ENCODE measurements at places on chromosomes 12 and 14. TPM values are rescaled to one million over a fixed set of nuclear protein-coding genes. Genes with fewer than 3 reads are reported as not detected.

IAPP gene
- total RNA-seq = not detected

AQP5 gene
- not detected for total RNA-seq

ANO4 gene
- not detected for total RNA-seq

PLEKHD1 gene
- 0.12 TPM for total RNA-seq

BDKRB2 gene
- total RNA-seq = not detected

DTX1 gene
- 0.66 TPM for total RNA-seq

KRT81 gene
- not detected for total RNA-seq

BATF gene
- total RNA-seq = 149 TPM

SPTSSA gene
- total RNA-seq = 12.0 TPM

P2RX2 gene
- not detected for total RNA-seq

NOS1 gene
- not detected for total RNA-seq

PPP2R5C gene
- total RNA-seq = 250 TPM

KLRG1 gene
- total RNA-seq = 3.1 TPM

SMCO2 gene
- total RNA-seq = 1.4 TPM

PLEK2 gene
- total RNA-seq = 0.56 TPM

MRPS35 gene
- 39.0 TPM for total RNA-seq

SRRM4 gene
- not detected for total RNA-seq

TMEM121 gene
- total RNA-seq = 4.2 TPM

Measured in T-helper 1 cell treated with Interleukin-12 subunit alpha and Interleukin-12 subunit beta and Interleukin-4 antibody, amounts not matched to agents 30 ng/mL and 1 ng/mL, for 36 hours (primary cell).